NCI-H187 (cell line): ENCODE measurements at places on chromosomes 7 and 10.
A peak's percentile ranks its signal among the peaks of the same experiment; 100 is the strongest.

DNA sequence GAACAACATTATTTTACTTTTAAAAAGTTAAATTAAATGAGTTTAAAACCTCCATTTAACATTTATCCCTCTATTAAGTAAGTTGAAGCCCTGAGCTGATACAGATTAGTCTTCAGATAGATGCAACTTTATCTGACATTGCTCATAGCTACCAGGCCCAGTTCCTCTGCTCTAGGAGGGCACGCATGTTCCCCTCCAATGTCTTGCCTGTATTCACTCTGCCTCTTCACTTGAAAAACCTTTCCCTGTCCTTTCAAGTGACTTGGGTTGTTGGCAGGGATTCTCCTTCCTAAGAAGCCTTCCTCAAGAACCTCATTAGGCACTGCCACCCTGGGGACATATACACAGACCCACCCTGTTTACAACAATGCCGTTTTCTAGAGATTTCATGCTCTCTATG, 270.4 kb downstream of the RELN start:
- DNase-seq = no peak

DNA sequence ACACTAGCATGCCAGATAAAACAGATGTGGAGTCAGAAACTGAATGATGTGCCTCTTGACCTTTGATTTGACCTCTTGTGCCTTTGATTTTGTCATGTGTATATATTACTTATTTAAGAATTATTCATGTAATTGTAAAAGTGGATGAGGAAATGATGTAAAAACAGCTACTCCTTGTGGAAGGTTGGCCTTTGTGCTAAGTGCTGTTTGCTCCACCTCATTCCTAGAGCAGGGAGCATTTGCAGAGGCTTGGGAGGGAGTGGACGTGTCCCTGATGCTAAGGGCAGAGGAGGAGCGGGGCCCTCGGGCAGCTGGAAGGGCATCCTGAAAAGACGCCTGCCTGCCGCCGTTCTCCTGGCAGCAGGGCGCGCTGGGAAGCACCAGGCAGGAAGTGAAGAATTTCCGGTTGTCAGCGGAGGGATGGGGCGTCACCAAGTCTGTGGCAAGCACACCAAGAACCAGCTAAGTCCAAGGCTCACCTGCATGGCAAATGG, 197.6 kb upstream of the ZNF32 start:
- no peak for DNase-seq

DNA sequence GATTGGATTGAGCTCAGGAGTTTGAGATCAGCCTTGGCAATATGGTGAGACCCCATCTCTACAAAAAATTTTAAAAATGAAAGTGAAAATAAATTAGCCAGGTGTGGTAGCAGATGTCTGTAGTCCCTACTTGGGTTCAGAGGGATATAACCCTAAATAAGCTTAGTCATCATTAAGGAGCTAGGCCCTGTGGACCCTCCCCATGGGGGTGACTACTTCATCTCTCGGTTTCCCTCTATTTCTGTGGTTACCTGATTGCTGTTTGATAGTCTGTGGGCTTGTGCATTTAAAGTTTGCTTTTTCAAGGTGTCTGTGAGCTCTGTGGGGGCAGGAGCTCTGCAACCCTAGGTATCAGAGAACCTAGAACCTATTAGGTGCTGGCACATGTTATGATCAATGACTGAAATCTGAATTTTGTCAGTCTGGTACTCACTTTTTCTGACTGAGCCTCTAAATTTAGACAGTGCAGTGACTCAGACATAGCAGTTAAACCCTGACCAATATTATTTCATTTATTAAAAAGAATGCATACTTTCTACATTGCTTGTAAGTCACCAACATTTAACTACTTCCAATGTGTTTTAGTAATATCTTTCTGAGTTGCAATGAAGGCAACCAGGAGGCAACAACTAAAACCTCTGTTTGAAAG, 8.1 kb upstream of the CUZD1 start:
- no peak for DNase-seq

GRCh38 chr7:84529480-84530205, 335.1 kb upstream of the SEMA3A start:
- DNase-seq = peak; percentile 8

GRCh38 chr7:132430861-132431822, 145.1 kb downstream of the PLXNA4 start:
- no peak for DNase-seq
